Heart left ventricle (tissue), 16 donors: ENCODE measurements at places on chromosomes 6 and 20. TPM values are rescaled to one million over a fixed set of nuclear protein-coding genes. Genes with fewer than 3 reads are reported as not detected.

The LAMA4 gene
- total RNA-seq = 54.9 TPM

The AK9 gene
- total RNA-seq = 17.0 TPM

The CRIP3 gene
- total RNA-seq = 19.2 TPM

The CD24 gene
- total RNA-seq = 1.5 TPM

The LCA5 gene
- 2.2 TPM for total RNA-seq

The ATP9A gene
- total RNA-seq = 22.6 TPM

The PPP1R18 gene
- 18.0 TPM for total RNA-seq

The TRERF1 gene
- total RNA-seq = 0.53 TPM

The SALL4 gene
- total RNA-seq = not detected

The RALGAPB gene
- 27.7 TPM for total RNA-seq

The C6orf141 gene
- not detected for total RNA-seq

The MTCH1 gene
- 320 TPM for total RNA-seq

The TFAP2C gene
- 1.00 TPM for total RNA-seq

The RXRB gene
- 33.4 TPM for total RNA-seq

The PABPC1L gene
- 1.1 TPM for total RNA-seq
